ENCODE measurements at places on chromosomes 4 and X.
A peak's percentile ranks its signal among the peaks of the same experiment; 100 is the strongest.

GRCh38 chr4:1572521-1572920 is 111.6 kb downstream of the FAM53A start:
- no peak for DNase-seq

- DNase-seq = peak; percentile 32
Measured at GRCh38 chr4:15717086-15717485, 14.2 kb downstream of the BST1 start.

- DNase-seq = peak; percentile 76
Measured at GRCh38 chr4:112038861-112039260, 106.4 kb upstream of the FAM241A start.

- DNase-seq = peak; percentile 43
Measured at GRCh38 chrX:56729152-56729850, at the start of gene NBDY. TSS of gene NBDY (plus strand) at chrX:56729243. CDS start at chrX:56729354, 111 bp downstream.

GRCh38 chr4:139954512-139954911 is 199.5 kb downstream of the MAML3 start:
- DNase-seq = no peak

DNA sequence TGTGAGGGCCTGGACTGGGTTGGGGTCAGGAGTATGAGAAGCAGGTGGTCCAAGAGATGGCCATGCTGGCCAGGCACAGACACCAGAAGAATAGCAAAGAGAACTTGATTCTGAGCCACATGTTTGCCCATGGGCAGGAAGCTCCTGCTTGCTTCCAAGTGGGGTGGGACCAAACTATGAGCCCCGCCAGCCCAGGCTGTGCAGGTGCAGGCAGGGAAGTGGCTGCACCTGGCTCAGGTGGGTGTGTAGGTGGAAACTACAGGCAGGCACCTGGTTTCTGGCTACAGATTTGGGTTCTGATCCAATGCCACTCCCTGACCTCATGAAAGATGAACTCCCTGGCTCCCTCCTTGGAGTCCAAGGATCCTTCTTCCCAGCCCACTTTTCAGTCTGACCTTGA is 207.9 kb upstream of the KLF3 start:
- no peak for DNase-seq

- no peak for DNase-seq
Measured at GRCh38 chrX:102712981-102713625, 855 bp downstream of the GPRASP2 start.

DNA sequence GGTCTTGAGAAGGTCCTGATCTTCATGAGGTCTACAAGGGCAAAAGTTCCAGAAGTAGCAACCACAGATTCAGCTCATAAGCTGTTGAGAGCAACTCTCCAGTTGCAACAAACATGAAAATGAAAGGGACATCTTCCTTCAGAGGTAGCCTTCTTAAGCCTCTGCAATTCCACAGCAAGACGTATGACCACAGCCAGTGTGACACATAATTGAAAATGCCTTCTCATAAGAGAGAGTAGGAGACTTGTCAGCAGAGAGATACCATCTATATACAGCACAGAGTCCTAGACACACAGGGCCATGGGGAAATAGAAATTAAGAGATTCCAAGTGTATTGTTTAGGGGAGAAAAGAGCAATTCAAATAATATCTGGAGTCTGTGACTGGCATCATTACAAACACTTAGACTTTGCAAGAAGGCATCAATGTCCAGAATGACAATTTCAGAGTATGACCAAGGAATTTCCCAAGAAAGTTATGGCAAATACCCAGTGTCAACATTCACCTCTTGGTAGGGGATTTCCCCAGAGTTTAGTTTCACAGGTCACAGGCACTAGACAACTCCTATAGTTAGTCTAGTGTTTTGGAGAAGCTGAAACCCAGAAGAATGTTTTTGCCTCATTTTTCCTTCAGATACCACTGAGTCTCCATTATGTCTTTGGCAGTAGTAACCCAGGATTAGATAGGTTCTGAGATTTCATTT is 340.3 kb downstream of the ZNF674 start:
- no peak for DNase-seq

DNA sequence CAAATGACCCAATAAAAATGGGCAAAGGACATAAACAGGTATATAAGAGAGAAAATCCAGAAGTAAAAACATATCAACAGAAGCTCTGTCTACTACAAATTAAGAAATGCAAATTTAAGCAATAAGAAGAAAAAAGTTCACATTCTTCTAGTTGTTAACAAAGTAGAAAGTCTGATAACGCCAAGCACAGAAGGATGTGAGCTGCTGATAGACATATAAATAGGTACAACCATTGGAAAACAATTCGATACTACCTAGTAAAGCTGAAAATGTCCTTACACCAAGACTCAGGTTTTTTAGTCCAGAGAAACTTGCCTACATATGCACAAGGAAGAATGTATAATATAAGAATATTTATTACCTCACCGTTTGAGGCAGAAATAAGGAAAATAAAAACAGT is 35.8 kb upstream of the SLAIN2 start:
- DNase-seq = no peak

DNA sequence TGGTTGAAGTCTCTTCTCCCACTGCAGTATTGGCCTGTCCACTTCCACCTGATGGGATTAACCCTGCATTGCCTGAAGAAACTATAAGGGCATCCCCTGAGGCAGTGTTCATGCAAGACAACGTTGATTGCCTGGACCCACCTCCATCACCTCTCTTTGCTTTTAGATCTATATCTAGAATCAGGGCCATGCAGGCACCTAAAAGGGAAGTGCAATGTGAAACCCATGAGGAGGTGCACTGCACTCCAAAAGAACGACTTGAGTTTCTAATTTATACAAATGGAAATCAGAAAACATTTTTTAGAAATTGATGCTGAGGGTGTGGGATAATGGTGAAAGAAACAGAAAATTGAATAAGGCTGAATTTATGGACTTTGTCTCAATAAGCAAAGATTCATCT is 694.4 kb downstream of the TRAM1L1 start:
- no peak for DNase-seq

- peak; percentile 67 for DNase-seq
Measured at GRCh38 chr4:139229534-139230039, 50.4 kb downstream of the MGARP start.

- DNase-seq = no peak
Measured at GRCh38 chrX:15438332-15438731, 54.1 kb upstream of the VEGFD start.

- no peak for DNase-seq
Measured at GRCh38 chr4:174358410-174358809, 74.7 kb downstream of the CEP44 start.

DNA sequence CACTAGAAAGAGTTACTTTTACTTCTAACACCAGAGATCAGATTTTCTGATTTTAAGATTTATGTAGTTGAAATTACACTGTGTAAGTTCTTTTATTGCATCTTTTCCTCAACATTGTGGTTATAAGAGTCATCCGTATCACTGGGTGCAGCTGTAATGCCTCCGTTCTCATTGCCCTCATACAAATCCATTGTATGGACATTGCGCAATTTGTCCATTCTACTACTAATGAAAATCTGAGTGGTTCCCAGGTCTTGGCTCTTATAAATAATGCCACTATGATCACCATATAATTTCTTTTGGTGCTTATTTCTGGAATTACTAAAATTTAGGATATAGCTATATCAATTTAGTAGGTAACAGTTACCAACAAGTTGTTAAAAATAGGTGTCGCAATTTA is 614.0 kb upstream of the GALNT7 start:
- no peak for DNase-seq

GRCh38 chr4:114015444-114015899 is 36.0 kb upstream of the ARSJ start:
- DNase-seq = peak; percentile 32

DNA sequence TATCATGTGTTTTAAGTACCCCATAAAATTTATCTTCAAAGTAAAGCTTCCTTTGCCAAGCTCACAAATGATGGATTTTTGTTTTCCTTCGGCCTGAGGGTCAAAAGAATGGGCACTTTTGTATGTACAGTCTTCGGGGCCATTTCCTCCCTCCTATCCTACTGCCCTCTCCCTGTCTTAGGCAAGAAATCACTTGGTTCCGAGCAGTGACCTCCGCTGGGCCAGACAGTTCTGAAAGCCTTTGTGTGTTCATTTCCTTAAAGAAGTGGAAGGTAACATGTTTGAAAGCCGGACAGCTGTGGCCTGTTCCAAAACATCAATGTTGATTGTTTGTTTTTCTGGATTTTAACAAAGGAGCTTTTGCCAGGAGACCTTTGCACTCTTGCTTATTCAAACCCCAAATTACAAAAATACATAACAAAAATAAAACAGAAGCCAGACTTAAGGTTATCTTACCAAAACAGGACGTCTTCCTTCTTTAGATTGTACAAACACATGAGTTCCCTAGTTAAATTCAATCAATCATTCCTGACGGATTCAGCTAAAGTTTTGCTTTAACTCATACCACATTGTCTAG is 110.6 kb upstream of the LIMCH1 start:
- DNase-seq = peak; percentile 28

DNA sequence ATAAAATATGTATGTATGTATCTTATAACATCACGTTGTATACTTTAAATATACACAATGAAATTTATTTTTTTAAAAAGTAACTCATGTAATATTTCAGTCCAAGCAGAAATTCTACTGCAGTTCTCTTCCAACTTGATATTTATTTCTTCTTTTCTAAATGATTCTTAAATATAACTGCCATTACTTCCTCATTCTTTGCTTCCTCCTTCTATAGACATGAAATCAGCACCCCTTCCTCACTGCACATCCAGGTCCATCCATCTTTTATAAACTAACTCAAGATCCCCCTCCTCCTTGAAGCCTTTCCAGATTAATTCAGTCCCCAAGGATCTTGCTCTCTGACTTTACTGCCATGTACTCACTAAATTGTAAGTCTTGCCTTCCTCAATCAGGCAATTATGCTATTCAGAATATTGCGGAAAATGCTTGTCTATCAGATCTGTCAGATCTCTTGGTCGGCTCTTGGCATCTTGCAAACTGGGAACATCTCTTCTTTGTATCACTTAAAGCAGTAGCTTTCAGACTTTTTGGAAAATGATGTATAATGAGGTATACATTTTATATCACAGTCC is 3.7 kb downstream of the GPRIN3 start:
- DNase-seq = no peak

DNA sequence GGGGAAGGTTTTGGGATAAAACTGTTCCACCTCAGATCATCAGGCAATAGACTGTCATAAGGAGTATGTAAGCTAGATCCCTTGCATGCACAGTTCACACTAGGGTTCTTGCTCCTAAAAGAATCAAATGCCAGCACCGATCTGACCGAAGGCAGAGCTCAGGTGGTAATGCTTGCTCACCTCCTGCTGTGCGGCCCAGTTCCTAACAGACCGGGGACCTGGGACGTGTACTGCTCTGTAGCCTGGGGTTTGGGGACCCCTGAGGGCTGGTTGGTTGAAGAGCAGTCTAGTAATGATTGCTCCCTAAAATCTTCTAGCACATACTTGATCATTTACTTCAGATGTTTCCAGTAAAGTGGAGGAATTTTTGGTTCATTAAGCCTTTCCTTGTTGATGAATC is 173.1 kb upstream of the SLIT2 start:
- no peak for DNase-seq

- no peak for DNase-seq
Measured at GRCh38 chr4:88012647-88013046, 5.2 kb downstream of the PKD2 start.

DNA sequence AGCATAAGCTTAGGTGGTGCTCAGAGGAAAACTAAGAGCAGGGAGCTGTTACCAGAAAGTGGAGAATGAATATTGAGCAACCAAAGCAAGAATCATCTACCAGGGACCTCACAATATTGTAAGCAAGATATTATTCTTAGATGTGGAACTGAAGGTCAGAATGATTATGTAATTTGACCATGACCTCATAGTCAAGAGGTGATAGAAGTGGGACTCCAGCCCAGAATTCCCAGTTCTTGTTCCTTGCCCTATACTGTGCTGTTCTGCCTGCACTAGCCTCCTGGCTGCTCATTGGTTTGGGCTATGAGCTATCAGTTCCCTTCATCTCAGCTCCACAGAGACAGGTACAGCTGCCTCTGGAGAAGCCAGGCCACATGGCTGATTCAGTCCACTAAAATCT is 229.4 kb downstream of the LDB2 start:
- no peak for DNase-seq

- DNase-seq = no peak
Measured at GRCh38 chr4:7422151-7422897, 12.4 kb downstream of the PSAPL1 start.

- DNase-seq = no peak
Measured at GRCh38 chr4:153535772-153536513, 69.8 kb downstream of the TMEM131L start.

DNA sequence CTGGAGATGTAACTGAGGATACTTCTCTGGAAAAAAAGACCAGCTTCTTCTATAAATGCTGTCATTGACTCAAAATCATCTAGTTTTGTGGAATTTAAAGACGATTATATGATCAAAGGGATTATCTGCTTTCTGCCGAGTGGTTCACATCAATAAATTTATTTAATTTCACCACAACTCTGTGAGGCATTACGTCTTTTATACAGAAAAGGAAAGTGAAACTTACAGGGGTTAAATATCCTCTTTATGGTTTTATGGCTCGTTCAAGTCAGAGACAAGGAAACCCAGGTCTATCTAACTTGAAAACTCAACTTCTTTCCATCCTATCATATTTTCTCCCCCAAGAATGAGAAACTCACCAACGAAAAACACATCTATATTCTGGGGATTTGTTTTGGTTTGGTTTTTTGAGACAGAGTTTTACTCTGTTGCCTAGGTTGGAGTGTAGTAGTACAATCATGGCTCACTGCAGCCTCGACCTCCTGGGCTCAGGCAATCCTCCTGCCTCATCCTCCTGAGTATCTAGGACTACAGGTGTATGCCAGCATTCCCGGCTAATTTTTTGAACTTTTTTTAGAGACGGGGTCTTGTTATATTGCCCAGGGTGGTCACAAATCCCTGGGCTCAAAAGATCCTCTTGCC is 377.9 kb upstream of the EMCN start:
- DNase-seq = no peak

DNA sequence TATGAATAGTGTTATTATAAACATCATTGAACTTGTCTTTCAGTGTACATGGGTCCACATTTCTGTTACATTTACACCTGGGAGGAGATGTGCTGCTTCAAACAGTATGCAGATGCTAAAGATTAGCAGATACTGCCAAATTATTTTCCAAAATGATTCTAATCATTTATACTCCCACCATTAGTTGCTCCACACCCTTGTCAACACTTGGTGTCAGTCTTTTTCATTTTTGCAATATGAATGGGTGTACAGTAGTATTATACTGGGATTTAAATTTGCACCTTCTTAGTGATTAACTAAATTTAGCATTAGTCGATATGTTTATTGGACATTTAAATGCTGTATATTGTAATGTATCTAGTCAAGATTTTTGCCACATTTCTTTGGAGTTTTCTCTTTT is 131.6 kb upstream of the GRID2 start:
- DNase-seq = no peak

GRCh38 chr4:53436251-53436650 is 58.8 kb downstream of the FIP1L1 start:
- no peak for DNase-seq
